ENCODE measurements at places on chromosomes 13 and 19.

DNA sequence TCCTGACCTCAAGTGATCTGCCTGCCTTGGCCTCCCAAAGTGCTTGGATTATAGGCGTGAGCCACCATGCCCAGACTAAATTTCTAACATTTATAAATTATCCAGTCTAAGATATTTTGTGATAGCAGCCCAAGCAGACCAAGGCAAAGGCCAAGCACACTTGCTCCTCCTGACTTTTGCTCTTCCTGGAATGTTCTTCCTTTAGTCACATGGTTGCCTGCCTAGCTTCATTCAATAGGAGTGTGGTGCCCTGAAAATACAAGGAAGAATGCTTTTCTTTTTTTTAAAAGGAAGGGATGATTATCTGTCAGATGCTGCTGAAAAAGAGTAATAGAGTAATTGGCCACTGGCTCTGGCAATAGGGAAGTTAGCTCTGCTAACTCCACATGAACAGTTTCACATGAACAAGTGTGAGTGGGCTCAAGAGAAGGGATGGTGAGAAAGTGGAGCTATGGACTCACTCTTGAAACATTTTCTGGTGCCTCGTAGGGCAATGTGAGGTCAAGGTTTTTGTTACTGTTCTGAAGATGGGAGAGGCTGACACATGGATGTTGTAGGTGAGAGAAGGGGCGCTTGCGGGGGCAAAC is 47.1 kb downstream of the USPL1 start:
- no peak for DNase-seq

- DNase-seq = no peak
Observed at GRCh38 chr19:2547033-2547680, 71.2 kb downstream of the GADD45B start.

DNA sequence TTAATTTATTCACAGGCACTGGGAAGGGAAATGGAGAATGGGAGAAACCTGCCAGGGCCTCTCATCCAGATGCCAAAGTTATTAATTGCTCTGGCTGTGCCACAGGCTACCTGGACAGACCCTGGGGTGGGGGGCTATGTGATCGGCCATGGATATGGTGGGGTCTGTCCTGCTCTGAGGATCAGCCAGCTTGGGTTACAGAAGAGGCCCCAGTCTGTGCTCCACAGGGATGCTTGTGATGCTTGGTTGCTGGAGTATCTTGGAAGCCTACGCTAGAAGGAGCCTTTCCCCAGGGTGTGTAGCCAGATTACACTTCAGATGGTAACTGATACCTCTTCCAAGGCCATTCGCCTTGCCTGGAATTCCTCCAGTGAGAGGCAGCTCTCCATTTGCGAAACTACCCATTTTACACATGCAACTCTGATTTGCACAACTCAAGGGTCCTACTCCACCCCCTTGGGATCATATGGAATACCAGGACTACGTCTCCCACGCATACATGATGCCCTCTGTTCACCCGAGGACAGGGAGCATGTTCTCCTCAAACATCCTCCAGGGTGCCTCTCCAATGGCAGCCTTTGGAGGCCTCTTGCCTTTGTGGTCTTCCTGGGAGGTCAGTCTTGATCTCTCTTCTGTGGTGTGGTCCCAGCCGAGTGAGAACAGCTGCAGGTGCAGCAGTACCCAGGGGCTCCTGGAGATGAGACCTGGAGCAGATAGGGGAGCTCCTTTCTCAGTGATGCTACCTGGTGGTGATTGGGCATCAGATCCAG is 186.6 kb upstream of the TSHZ3 start:
- DNase-seq = no peak

GRCh38 chr13:112928972-112929782 is 39.8 kb upstream of the MCF2L start:
- DNase-seq = no peak

DNA sequence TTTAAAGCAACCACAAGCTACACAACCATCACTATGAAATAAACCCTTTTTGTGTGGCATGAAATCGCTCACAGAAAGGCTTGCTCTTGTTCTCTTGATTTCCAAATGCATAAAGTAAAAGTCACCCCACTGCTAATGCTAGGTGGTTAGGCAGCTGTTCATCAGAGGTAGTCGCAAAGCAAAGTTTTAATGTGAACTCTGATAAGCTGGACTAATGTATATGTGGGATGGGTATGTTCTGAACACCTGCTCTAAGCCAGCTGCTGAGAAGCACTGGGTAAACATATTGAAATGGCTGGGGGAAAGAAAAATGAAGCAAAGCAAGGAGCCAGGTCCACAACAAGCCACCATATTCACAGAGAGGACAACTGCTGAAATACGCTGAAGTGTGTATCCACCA is 142.3 kb downstream of the KLF12 start:
- DNase-seq = no peak

- no peak for DNase-seq
Observed at GRCh38 chr13:95275322-95276036, 25.8 kb downstream of the ABCC4 start.

DNA sequence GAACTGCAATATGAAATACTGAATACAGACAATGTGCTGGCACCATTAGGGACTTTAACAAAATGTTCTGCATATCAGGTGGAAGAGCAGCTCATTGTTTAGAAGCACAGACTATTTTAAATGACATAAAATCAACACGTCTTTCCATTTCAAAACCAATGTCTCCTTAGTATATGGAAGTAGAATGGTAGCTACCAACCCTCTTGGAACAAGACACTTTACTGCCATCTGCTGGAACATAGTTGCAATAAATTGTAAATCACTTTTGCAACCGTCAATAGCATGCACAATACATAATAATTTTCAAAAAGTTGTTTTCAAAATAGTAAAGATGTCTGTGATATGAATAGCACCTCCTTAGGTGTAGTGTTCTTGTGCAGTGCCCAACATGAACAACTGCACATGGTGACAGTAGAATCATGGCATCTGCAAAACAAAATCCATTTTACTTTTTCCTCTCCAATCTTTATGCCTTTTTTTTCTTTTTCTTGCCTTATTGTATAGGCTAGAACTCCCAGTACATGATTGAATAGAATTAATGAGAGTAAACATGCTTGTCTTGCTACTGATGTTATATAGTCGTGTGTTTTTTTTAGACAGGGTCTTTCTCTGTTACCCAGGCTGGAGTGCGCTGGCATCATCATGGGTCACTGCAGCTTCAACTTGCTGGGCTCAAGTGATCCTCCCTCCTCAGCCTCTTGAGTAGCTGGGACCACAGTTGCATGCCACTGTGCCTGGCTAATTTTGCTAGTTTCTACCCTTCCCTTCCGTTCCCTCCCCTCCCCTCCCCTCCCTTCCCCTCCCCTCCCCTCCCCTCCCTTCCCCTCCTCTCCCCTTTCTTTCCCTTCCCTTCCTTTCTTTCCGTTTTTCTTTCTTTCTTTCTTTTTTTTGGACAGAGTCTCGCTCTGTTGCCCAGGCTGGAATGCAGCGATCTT is 7.8 kb upstream of the LYPD5 start:
- DNase-seq = no peak

DNA sequence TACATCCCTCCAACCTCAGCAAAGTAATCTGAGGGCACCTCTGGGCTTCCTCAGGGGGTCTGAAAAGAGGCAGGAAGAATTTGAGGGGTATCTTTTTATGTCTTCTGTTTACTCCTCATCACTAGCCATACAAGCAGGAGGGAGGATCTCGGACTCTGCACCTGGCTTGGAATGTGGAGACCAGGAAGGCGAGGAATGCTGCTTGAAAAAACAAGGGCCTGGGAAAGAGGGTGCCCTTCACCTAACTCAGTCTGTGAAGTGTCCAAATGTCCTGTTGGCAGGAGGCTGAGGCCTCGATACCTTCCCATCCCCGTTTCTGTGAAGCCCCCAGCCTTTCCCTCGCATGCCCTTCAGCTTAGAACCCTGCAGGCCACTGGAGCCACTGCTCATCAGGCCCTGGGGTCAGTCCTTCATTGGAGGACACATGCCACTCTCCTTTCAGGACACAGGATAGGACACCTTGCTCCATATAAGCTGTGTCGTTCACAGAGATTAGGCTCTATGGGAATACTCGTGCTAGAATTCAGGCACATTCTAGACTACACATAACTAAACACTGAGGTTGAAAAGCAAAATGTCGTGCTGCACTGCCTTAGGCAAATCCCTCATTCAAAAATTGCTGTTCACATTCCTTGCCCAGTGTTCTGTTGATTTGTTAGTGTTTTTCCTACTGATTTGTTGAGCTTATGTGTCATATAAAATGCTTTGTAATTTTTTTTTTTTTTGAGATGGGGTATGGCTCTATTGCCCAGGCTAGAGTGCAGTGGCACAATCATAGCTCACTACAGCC is 49.7 kb downstream of the ESD start:
- DNase-seq = no peak

DNA sequence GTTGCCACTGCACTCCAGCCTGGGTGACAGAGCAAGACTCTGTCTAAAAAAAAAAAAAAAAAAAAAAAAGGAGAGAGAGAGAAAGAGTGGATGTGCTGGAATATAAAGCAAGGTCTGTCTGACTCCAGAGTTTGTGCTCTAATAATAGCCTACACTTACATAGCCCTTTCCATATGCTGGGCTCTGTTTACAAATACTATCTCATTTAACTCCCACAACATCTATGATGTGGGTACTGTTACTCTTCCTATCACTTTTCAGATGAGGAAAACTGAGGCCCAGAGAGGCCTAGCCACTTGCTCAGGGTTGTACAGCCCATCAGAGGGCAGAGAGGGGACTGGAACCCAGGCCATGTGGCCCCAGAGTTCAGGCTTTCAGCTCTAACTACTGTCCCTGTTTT is 15.9 kb upstream of the PAK4 start:
- no peak for DNase-seq

- no peak for DNase-seq
Observed at GRCh38 chr19:54955376-54955775, 8.0 kb upstream of the NLRP7 start.

- no peak for DNase-seq
Observed at GRCh38 chr19:29530540-29531457, 5.0 kb downstream of the VSTM2B start.

- no peak for DNase-seq
Observed at GRCh38 chr13:98780451-98780850, 28.0 kb upstream of the SLC15A1 start.

DNA sequence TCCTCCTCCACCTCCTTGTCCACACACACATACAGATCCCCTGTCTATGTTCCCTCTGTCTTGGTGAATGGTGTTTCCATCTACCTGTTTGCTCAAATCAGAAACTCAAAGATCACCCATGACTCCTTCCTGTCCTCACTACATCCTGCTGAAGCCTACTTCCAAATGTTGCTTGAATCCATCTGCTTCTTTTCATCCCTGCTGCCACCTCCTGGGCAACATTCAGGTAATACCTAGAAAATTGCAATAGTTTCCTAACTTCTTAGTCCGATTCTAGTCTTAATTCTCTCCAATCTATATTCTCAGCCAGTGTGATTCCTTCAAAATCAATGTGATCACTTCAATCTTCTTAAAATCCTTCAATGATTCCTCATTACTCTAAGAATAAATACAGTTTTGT is 155.5 kb upstream of the STARD13 start:
- no peak for DNase-seq

Data from activated T-helper 9 cell treated with anti-CD3 and anti-CD28 coated beads, Interleukin-2, amount 50 U/mL, for 16 hours (primary cell).